ENCODE measurements at places on chromosomes 12 and 14.

GRCh38 chr12:75764091-75764841 lies 252.9 kb upstream of the KRR1 start:
- no peak for DNase-seq

DNA sequence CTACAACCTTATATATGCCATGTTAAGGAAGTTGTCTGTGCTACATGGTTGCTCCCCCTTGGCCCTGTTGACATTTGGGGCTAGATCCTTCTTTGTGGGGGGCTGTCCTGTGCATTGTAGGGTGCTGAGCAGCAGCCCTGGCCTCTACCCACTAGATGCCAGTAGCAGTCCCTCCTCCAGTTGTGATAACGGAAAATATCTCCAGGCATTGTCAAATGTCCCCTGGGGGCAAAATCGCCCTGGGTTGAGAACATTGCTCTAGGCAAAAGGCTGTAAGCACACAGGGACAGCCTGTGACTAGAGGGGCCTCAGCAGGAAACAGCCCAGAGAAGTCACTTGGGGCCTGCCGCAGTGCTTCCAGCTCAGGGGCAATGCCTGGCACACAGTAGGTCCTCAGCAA lies 1100.3 kb downstream of the BCL11B start:
- peak; percentile 26 for DNase-seq

DNA sequence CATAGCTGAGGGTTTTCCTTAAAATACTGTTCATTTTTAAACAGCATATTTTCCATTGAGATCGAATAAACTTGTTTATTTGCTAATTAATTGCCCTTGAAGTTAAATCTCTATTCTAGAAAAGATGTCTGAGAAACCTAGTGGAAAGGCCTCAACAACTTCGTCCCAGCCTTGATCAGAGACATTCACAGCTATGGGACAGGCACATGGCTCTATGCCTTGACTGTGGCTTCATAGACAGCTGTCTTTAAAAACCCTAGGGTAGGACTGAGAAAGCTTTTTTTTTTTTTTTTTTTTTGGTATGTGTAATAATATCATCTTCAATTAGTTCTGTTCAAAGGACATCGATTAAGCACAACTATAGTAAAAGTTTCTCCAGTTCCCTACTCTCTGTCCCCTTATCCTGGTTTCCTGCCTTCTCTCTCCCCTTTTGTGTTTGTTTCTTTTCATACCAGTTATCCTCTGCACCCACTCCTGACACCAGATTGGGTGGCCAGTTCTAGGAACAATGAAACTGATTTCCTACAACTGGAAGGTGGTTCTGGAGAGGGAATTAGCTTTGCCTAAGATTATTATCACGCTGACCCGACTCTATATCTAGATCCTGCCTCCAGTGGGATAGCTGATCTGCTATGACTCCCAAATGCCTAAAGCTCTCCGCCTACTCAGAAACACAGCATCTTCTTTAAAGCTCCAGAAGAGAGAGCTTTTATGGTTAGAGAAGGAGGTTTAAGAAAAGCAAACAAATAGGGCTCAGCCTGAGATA lies 20.3 kb downstream of the SOCS2 start:
- no peak for DNase-seq

- DNase-seq, result no peak
These were observed 77.7 kb upstream of the SLC38A2 start for GRCh38 chr12:46450279-46450748.

GRCh38 chr12:90449611-90450010 lies 505.4 kb downstream of the CCER1 start:
- DNase-seq, result no peak

DNA sequence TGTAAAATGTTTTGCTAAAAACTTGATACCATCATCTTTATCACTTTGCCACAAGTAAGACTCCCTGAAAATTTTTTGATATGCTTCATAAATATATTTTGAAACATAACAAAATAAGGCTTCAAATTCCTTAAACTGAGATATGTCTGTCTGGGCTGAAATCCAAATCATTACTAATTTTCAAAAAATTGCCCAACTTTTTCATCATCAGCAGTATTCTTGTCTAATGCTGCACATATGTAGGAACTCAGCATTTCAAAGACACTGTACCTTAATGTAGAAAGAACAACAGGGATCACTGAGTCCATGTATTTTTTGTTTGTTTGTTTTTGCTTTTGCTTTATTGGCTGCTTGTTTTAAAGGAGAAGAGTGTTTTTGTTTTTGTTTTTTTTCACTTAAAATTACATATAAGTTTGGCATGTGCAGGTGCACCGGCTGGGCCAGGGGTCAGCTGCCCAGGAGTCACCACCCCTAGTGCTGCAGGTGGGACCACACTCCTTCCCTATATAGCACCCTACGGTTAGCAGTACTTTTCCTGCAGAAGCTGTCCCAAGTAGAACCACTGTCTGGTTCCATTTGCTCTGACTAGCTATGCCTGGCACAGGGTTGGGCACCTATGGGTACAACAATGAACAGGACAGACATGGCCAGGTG lies 231.2 kb downstream of the PIK3C2G start:
- no peak for DNase-seq

- DNase-seq, result no peak
These were observed 8.2 kb downstream of the WBP11 start for GRCh38 chr12:14795028-14795448.

GRCh38 chr14:77212943-77213678 lies 31.5 kb downstream of the TMEM63C start:
- DNase-seq, result peak; percentile 7

GRCh38 chr14:22974530-22975313 lies 7.6 kb downstream of the AJUBA start:
- DNase-seq, result no peak

- DNase-seq, result no peak
These were observed 140.4 kb downstream of the CHST11 start for GRCh38 chr12:104596898-104597843.

DNA sequence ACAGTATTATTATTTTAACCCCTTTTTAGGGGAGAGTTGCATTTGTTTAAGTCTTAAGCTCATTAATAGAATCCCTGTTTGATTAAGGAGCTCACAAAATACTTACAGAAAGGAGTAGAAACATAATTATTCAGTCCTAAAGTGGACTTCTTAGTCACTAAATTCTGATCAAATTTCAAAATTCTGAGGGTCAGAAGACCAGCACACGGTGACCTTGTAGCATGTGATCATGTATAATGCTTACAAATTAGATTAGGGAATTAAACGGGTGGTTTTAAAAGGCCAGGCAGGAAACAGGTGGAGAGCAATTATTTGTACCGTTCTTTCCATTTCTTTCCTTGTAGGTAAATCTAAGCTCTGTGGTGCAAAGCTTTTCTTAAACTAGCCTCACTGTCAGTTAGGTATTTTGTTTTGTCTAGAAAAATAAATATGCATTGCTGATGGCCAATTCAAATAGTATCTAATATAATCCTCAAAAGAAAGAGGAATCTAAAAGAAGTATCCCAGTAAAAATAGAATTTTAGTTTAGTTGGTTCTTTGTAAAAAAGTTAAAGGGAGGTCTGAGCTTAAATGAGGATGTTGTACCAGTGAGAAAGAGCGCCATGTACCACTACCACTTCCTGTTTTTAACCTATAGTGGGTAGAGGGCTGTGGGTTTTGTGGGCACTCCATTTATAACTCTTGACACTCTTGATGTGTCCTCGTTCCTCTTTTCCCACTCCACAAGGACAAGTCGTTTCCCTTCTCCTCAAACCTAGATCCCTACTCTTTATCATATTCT lies 51.1 kb downstream of the SLC38A1 start:
- peak; percentile 86 for DNase-seq

DNA sequence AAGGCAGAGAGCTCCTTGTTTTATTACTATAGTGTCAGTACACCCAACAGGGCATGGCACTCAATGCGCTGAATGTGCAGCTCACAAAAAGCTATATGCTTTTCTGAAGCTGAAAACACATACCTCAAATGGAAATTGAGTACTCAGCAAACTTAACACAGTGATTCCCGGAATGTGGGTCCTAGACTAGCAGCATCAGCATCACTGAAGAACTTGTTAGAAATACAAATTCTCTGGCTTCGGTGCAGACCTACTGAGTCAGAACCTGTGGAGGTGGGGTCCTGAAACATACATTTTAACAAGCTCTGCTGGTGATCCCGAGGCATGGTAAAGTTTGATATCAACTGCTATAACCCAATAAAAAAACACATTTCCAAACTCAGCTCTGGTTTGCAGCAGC lies 14.9 kb downstream of the RERG start:
- DNase-seq, result no peak

DNA sequence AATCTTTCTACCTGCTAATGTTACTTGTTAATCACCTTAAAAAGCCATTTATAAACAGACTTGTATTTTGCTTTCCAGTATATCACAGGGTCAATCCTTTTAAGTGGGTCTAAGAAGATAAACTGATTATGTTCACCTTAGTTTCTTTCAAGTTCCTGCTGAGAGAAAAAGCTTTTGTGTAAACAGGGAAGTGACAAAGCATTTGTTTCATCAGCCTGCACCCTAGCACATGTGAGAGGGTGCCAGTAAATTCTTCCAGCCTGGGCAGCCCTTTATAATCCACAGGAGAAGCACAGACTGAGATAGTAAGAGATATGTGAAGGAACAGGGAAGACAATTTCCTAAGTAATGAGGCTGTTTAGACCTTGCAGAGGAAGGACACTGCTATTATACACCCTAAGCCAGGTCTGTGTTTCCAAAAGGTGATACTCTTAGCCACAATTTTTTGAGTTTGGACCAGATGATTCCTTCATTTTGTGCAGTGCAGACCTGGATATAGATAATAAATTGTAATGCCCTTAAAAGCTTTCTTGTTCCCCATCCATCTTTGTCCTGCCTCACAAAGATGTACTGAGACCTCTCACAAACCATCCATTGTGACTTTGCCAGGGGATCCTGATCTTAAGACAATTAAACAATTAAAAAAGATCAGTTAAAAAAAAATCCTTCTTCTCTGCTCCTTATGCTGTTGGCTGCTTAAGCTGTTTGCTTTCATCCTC lies 150.7 kb downstream of the KTN1 start:
- DNase-seq, result no peak

GRCh38 chr12:67069451-67070306 lies 199.5 kb upstream of the CAND1 start:
- peak; percentile 39 for DNase-seq

- no peak for DNase-seq
These were observed 57.8 kb downstream of the GTF2A1 start for GRCh38 chr14:81162941-81163340.

GRCh38 chr14:92411941-92412340 lies 89.0 kb downstream of the SLC24A4 start:
- no peak for DNase-seq

GRCh38 chr12:7114008-7114407 lies 5.0 kb upstream of the C1RL start:
- DNase-seq, result no peak

DNA sequence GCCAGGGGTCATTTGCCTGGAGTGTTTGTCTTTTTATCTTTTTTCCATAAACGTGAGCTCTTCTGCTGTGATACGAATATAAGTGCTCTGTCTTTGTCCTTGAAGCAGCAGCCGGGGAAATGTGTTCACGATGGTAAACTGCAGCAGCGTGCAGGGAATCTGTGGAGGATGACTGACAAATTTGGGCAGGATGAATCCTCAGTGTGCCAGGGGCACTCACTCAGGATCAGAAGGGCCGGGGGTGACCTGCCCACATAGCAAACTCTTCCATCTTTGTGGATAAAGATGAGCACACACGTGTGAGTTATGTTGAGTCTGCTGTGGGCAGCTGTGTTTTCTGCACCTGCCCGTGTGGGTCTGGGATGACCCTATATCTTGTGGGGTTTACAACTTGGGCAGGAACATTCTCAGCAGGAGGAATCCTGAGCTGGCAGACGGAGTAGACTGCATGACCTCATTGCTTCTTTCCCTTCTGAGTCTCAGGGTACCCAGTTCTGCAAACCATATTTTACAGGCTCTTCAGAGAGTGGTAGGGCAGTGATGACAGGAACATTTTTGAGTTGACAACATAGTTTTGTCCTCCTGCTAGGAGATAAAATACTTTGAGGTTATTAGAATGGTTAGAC lies 711 bp downstream of the ANO4 start:
- no peak for DNase-seq

GRCh38 chr14:65072937-65073336 lies 29.4 kb downstream of the MAX start:
- DNase-seq, result no peak

DNA sequence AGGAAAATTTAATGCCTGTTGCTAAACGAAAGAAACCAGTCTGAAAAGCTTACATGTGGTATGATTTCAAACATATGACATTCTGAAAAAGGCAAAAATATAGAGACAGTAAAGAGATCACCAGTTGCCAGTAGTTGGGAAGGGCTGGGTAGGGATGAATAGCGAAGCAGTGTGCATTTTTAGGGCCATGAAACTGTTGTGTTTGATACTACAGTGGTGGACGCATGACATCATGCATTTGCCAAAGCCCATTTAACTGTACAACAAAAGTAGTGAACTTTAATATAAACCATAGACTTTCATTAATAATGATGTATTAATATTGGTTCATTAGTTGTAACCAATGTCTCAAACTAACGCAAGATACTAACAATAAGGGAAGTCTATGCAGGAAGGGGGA lies 14.7 kb upstream of the EPYC start:
- no peak for DNase-seq

DNA sequence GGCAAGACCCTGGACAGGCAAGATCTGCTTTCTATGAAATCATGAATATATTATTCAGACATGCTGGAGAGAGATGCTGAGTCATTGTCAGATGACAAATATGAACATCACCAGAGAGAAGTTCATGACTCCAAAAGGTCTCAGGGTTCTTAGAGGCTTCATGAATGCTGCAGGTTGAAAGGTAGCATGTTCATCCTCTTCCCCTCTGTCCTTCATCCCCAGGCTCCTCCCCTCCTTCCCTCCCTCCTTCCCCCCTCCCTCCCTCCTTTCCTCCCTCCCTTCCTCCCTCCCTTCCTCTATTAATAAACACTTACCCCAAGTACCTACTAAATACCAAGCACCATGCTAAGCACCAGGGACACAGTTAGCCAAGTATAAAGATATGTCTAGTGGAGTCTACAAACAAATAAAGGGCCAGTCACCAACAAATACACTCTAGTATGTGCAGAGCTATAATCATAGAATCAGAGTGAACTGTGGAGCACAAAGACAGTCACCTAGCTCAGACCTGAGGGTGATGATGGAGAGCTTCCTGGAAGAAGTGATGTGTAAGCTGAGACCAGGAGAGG lies 46.2 kb downstream of the RPH3A start:
- no peak for DNase-seq

DNA sequence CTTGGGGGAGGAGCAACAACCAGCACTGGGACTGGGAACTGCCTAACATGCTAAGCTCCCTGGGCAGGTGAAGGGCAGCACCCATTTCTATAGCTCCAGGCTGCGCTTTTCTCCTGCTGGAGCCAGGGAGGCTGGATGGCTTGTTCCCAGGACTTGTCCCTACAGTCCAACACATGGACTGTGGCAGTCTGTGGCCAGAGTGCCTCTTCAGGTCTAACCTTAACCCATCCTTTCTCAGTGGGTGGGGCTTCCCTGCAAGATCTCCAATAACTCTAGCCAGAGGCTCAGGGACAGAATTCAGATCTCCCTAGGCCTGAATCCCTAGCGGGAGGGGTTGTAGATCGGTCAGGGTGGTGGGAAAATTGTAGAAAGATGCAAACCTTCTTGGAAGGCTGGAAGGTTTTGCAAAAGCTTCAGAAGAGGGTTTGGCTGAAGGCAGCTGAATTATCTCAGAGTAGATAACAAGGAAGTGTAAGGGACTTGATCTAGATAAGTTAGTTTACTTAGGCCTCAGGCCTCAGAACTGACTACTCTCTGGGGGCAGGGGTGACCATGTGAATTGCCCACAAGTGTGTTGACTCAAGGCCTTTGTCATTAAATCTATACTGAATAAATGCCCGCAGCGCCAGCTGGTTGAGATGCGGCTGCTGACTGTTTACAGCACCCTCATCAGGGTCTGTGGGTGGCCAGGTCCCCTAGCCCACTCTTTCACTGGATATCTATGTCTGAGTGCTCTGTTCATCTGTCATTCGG lies 60.7 kb downstream of the SSPN start:
- no peak for DNase-seq

GRCh38 chr14:76833011-76833410 lies 6.8 kb downstream of the LRRC74A start:
- no peak for DNase-seq
